H7 (cell line): ENCODE measurements at places on chromosomes 1 and 21. TPM values are rescaled to one million over a fixed set of nuclear protein-coding genes. Genes with fewer than 3 reads are reported as not detected.

DNA sequence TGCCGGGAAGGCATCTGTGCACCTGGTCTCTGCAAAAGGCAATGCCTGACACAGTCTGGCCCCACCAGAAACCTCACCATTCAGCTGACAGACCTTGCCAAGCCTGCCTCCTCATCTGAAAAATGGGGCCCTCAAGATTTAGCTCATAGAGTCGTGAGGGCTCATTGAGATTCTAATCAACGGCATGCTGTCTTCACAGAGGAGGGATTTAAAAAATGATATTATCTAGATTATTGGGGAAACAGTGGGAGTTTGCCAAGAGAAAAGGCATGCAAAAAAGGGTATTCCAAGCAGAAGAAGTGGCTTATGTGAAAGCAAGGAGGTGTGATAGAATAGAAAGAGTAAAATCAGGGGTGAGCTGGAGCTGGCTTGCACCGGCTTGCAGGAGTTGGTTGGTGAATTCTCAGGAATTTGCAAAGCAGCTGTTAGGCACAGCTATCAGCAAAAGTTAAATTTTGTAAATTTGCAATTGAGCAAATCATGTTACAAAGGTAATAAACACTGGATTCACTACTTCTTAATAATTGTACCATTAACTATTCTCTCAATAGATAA is 91.7 kb upstream of the WNT4 start:
- DNase-seq, result peak; percentile 65

DNA sequence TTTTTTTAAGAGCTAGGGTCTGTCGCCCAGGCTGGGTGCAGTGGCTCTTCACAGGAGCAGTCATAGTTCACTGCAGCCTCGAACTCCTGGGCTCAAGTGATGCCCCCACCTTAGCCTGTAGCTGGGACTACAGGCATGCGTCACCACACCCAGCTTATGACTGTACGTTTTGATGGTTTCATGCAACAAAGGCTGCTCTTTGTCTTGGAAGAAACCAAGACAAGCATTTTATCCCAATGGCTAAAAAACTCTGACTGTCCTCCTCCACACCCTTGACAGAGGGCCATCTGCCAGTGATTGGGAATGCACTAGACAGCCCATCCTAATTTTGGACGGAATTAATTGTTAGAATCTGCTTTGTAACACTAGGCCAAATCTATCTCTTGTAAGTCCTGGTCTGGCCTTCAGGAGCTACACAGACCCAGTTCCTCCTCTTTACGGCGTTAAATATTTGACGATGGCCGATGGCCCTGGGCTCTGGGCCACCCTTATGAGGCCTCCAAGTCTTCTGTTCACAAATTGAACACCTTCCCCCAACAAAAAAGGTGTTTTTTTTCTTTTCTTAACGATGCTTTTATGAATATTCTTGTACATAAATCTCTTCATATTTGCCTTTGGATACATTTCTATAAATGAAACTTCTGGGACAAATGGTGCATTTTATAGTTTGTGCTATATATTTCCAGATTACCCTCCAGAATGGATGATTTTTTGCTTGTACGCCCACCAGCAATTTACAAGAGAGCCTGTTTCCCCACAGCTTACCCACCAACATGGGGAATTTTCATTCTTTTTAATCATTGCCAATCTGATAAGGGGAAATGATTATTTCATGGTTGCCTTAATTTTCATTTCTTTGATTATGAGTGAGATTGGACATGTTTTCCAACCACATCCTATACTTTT is 104.8 kb upstream of the SLC25A33 start:
- DNase-seq, result no peak

DNA sequence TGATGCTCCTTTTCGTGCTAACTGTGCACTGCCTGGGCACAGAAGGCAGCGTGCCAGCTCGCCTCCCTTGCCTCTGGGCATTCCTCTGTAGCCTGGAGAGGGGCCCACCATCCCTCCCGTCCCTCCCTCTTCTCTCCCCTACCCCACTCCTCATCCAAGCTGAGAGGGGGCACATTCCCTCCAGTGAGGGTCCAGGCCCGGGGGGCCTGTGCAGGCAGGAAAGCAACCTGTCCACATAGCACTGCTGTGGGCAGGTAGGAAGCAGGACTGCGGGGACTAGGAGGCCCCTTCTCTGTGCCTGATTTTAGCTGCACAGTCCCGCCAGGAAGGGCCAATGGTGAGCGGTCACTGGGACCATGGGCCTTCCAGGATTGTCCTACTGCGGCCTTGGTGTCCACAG is 10.3 kb upstream of the PKNOX1 start:
- peak; percentile 27 for DNase-seq

DNA sequence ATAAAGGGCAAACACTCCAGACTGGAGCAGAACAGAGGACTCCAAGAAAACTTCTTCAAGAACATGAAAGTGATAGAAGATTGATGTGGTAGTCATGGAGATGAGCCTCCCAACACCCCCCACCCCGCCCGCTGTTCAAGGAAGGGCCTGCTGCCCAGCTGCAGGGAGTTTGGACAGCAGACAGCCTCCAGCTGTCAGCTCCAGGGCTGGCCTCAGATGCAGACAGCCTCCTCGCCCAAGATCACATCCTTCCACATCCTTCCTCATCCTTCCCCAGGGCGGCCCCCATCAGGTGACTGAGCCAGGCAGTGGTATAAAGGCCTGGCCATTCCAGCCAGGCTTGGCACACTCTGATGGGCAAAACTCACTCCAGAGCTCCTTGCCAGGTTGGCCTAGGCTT is 24.6 kb downstream of the HMGN2 start:
- DNase-seq, result no peak

The KIF14 gene
- 16.3 and 26.9 TPM in 2 replicates for total RNA-seq

- no peak for DNase-seq
These were observed 11.9 kb downstream of the ALX3 start for GRCh38 chr1:110058591-110058990.

The CYYR1 gene
- total RNA-seq, result 31.6 and 34.2 TPM in 2 replicates

GRCh38 chr1:64356636-64357256 is 113.2 kb upstream of the CACHD1 start:
- peak; percentile 61 for DNase-seq
